Ureter (tissue), 1 donor: ENCODE measurements at places on chromosomes 11 and 22.

GRCh38 chr11:34865261-34865660 is 50.9 kb downstream of the APIP start:
- no peak for DNase-seq

DNA sequence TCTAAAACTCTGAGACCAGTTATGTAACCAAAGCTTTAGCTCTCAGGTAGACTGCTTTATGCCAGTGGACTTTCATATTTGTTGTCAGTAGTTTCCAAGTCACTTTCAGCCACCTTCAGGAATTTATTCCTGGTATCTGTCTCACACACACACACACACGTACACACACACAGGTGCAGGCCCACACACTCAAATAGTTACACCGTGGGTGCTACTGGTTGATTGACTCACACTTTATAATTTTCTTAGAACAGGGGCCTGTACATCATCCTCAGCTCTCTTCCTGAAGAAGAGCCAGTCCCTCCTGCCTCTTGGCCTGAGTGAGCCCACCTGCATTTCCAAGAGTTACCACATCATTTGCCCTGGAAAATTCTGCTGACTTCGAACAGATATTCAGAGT is 555.2 kb downstream of the SOX6 start:
- DNase-seq, result no peak

DNA sequence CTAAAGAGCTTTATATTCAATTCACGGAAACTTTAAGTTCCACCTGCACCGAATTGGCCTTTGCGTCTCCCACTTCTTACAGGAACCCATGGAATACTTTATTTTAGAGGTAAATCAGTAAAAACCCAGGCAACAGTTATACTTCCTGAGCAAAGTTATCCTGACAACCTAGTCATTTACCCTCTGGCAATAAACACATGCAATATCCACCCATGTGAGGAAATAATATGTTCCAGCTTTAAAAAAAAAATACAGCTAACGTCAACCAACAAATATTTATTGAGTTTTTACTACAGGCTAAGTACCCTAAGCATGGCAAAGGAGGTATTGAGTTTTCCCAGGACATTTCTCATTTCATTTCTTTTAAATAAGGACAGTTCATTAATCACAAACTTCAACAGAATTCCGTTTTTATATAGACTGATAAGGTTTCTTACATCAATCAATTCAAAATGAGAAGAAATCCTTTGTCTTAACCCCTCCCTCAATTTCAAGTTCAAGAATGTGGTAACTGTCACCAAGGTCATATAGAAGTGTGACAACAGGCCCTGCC is 38.3 kb upstream of the CCDC34 start:
- DNase-seq, result no peak

GRCh38 chr11:69280451-69280850 is 13.5 kb upstream of the MYEOV start:
- DNase-seq, result no peak

DNA sequence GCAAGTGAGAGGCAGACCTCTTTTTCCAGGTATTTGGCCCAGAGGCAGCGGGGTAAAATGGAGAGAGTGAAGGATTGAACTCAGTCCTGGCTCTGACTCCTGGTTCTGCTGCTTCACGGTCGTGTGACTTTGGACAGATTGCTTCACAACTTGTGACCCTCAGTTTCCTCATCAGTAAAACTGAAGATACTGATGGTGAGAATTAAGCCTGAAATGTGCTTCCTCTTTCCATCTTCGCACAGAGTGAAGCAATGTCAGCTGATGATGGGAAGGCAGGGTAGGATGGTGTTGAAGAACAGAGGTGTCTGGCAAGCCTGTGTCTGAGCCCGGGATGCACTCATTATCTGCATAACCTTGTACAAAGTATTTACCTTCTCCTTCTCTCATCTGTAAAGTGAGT is 59.0 kb downstream of the UBASH3B start:
- no peak for DNase-seq

DNA sequence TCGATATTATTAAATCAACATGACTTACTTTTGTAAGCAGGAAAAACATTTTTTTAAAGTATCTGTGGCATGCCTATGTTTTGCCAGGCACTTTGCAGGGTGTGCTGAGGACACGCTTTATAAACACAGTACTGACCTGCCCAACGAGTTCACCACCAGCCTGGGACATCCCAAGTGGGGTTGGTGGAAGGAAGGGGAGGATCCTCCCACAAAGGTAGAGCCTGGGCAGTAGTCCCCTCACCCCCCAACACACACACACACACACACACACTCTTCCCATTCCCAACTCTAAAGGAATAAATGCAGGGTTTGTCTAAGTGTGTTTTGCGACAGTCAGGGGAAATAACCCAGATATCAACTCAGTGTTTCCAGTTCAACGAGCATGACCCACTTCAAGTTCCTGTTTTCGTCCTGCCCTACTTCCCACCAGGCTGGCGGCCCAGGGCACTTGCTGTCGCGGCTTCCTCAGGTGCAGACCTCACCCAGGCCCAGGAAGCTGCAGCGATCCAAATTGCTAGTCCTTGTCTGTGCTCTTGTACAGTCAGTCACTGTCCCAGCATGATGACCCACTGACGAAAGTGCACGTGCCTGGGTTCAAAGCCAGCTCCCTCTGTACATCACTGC is 3.1 kb downstream of the CERK start:
- DNase-seq, result no peak

- DNase-seq, result no peak
Observed at GRCh38 chr11:74493791-74494630, 487 bp upstream of the LIPT2 start.

- DNase-seq, result no peak
Observed at GRCh38 chr22:42939451-42939881, 75.5 kb downstream of the PACSIN2 start.

DNA sequence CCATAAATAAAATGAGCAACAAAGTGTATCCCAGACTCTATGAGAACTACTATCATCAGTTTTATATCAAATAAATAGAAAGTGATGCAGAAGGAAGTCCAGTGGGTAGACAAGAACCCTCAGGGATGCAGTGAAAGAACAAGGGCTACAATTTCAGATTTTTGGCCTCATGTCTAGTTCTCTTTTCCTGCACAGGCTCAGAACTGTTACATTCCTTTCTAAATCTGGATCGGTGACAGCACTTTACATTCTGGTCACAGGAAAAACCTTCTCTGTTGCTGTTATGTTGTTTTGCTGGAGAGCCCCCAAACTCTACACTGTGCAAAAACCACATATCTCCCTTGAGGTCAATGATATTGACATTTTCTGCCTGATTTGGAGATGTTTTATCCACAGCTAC is 108.8 kb upstream of the ANO5 start:
- DNase-seq, result no peak

DNA sequence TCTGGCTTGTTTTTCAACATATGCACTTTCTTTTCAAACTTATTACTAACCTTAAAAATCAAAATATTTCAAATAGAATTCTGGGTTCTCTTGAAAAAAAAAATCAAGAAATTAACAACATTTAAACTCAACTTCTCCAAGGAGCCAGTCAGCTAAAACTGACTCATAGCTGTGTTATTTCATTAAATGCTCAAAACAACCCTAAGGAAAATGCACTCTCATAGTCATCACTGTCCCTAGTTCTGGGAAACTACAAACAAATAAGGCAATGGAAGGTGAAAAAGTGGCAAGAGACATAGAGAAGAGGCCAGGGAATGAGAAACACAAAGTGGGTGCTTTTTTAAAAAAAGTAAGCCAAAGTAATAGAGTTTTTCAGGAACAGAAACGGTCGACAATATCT is 4.1 kb upstream of the ARHGAP20 start:
- DNase-seq, result no peak

- DNase-seq, result peak; percentile 74
Observed at GRCh38 chr11:107565219-107565937, at the start of gene ALKBH8. ALKBH8 (minus strand) TSS chr11:107565735; CDS start chr11:107560893, 4,842 bp downstream.

- no peak for DNase-seq
Observed at GRCh38 chr11:47359162-47359561, 6.7 kb upstream of the MYBPC3 start.

DNA sequence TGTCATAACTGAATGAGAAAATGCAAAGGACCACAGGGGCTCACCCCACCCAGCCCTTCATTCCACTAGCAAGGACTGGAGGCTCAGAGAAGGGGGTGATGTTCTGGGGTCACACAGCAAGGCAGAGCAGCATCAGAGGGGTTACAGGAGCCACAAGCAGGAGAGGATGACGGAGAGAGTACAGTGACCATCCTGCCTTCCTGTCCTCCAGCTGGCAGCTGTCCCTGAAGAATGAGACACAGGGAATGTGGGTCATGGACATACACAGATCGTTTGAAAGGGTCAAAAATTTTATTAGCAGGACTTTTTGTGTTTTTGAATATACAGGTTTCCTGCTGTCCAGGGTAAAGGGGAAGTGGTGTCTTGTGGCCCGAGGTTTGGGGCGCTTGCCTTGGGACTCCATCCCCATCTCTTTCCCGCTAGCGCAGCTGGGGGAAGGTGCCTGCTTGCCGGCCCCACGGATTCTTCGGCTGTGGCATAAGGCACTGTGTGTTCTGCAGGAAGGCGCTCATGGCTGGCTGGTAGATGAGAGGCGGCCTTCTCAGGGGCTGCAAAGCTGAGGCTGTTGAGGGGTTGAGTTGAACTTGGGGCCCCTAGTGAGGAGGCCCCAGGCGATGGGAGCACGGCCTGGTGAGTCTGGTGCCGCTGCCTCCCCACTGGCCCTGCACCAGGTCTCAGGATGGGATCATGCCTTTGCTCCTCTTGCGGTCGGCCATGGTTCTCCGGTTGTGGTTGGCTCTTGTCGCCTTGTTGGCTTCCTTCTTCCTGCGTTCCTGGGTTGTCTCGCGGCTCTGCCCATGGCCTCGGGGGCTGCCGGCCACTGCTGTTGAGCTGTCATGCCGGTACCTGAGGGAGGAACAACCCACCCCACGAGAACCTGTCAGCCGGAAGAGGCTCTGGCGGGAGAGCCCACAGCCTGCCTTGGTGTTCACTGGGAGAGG is 21.4 kb downstream of the UQCR10 start:
- no peak for DNase-seq

DNA sequence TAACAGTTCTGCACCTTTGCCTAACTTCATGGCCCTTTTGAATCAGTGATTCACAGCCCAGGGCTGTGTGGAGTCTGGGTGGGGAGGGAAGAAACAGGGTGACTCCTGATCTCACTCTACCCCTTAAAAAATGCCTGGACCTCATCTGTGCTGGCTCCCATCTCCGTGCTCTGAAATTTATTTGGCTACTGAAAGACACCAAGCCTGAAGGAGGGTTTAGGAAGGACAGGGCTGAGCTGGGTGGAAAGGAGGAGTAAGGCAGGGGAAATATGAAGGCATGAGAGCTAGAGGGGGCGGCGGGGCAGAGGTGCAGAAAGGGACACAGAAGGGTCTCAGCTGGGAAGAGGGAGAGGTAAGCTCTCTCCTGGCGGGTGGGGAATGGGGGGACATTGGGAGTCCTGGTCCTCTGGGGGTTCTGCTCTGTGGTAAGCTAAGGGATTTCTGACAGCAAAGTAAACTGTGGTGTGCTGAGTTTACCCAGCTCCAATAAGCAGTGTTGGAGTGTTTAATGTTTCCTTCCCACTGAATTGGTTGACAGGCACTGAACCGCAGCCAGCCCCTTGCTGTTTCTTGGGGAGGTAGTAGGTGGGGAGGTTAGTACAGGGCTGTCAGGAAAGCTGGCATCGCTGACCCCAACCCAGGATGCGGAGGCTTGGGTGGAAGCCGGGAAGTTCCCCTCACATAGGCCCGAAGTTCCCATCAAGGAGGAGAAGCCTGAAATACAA is 71.1 kb downstream of the RPUSD4 start:
- no peak for DNase-seq

DNA sequence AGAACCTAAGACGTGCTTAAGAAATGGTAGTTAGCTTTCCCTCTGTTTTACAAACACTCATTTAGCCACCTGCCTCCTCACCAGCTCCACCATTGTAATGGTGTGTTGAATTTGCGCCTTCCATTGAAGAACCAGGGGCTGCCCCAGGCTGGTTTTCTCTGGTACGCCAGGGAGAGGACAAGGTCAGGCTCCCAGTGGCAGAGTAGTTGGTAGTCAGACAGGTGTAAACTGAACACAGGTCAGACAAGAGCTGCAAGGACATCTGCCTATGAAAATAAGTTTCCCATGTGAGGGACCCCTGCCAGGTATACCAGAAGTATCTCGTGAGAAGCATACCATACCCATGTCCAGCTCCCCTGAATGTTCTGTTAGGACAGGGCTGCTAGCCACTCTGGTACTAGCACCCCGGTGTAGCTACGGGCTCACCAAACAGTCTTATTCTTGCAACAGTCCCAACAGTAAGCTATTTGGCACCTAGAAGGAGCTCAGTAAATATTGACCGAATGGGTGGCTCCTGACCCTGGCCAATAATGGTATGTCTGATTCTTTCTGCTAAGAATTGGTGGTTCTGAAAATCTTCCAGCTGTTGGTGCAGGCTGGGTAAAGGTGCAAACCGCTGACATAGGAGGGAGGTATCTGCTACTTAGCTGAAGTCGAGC is 359.0 kb downstream of the LARGE1 start:
- DNase-seq, result no peak

DNA sequence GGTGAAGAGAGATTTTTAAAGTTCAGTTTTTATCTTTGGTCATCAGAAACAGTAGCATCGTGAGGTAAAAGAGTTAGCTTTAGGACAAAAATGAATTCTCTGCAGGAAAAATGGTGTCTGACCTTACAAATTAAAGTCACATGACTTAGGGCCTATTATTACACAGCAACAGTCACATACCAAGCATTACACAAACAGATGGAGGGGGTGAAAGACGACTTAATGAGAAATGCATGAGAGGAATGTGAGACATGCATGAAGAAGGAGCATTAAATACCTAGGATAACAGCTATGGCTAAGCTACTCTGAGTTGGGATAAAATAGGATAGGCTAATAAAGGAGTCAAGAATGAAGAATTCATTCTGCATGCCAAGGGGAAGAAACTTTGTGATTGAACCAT is 77.5 kb downstream of the BLID start:
- no peak for DNase-seq

- no peak for DNase-seq
Observed at GRCh38 chr11:58958500-58958899, 19.2 kb downstream of the GLYATL1 start.

DNA sequence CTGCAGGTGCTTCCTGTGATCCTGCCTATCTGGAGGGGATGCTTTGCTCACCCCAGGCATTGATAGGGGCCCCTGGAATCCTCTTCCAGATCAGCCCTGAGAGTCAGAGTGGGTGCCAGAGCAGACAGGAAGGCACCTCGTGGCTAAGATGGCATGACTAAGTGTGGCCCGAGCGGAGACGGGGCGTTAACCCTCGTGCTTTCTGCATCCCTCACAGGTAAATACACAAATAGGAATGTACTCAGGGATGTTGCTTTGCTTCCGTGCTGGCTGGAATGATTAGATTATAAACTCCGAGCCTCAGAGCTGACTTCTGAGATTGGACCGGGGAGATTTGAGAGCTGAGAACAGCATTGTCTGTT is 312.7 kb upstream of the B3GAT1 start:
- no peak for DNase-seq

- DNase-seq, result no peak
Observed at GRCh38 chr22:22810018-22810427, 77.6 kb upstream of the IGLL5 start.

DNA sequence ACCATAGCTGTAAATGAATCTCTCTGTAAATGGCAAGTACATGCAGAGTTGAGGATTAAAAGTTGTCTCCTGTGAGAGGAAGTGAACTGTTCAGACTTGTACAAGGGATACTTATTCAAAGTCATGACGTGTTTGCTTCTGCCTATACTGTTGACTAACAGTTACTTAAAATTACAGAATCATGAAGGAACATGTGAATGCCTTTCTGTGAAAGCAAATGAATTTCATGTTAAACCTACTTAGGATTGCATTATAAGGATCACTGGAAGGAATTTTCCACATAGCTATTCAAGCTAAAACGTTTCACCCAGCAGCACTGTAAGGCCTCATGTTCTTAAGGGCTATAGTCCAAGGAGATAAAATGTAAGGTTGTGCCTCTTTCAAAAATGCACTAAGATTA is 93.4 kb upstream of the BIRC3 start:
- no peak for DNase-seq
